ENCODE measurements at places on chromosomes 4 and X. TPM values are rescaled to one million over a fixed set of nuclear protein-coding genes. Genes with fewer than 3 reads are reported as not detected.

ITIH6 gene
- 0.01 TPM for total RNA-seq

TMSB15A gene
- total RNA-seq: 0.73 TPM

CFI gene
- 0.46 TPM for total RNA-seq

HMX1 gene
- 0.10 TPM for total RNA-seq

FAM47E gene
- 0.18 TPM for total RNA-seq

XPNPEP2 gene
- not detected for total RNA-seq

EDA2R gene
- total RNA-seq: 11.9 TPM

GPR119 gene
- total RNA-seq: not detected

TRPC5OS gene
- not detected for total RNA-seq

IL1RAPL1 gene
- 0.04 TPM for total RNA-seq

DMD gene
- total RNA-seq: not detected

IL21 gene
- not detected for total RNA-seq

CXorf51B gene
- total RNA-seq: not detected

AMBN gene
- not detected for total RNA-seq

NMU gene
- 1.1 TPM for total RNA-seq

Data from A549 treated with CORT108297 at 1 μM for 4 hours (cell line).